ENCODE measurements at places on chromosomes 4 and X. TPM values are rescaled to one million over a fixed set of nuclear protein-coding genes. Genes with fewer than 3 reads are reported as not detected.

Gene SLC4A4
- 3.7 TPM for total RNA-seq

DNA sequence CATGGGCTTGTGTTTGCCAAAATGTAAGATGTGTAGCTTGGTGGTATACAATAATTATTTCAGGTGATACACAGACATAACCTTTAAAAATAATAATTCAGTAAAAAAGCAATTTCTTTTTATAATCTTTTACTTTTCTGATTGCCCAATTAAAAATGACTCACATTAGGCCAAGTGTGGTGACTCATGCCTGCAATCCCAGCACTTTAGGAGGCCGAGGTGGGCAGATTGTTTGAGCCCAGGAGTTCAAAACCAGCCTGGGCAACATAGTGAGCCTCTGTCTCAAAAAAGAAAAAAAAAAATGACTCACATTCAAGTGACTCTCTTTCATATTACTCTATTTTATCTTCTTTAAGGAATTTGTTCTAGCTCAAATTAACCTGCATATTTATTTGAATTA, 449.4 kb upstream of the HTR2C start:
- no peak for DNase-seq

- DNase-seq: no peak
These were observed 330.9 kb downstream of the CXXC4 start for GRCh38 chr4:104163820-104164219.

DNA sequence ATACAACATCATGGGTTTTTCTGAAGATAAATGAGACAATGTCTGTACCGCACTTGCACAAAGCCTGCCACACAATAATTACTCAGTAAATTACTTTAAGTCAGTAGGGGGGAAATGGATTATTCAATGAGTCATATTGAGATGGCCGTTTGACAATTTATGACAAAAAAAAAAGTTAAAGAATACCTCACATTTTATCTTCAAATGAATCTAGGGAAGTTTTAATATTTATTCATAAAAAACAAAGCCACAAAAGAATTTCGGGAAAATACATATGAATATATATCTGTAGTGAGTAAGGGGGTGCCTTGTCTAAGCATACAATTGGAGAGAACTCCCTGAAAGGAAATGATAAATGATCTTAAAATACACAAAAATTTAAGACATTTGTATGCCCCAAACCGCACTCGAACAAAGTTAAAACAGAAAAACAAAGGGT, 197.0 kb upstream of the SLC7A11 start:
- no peak for DNase-seq

GRCh38 chr4:87360338-87360935, 30.6 kb downstream of the HSD17B11 start:
- no peak for DNase-seq

Gene ADGRG4
- total RNA-seq: not detected

GRCh38 chr4:155114790-155115189, 93.6 kb upstream of the NPY2R start:
- no peak for DNase-seq

Gene PASD1
- not detected for total RNA-seq

Gene DRP2
- 204 TPM for total RNA-seq

Gene EMCN
- 13.2 TPM for total RNA-seq
